ENCODE measurements at places on chromosomes 3 and 15.

- no peak for DNase-seq
Observed at GRCh38 chr3:114974387-114974786, 172.7 kb downstream of the ZBTB20 start.

DNA sequence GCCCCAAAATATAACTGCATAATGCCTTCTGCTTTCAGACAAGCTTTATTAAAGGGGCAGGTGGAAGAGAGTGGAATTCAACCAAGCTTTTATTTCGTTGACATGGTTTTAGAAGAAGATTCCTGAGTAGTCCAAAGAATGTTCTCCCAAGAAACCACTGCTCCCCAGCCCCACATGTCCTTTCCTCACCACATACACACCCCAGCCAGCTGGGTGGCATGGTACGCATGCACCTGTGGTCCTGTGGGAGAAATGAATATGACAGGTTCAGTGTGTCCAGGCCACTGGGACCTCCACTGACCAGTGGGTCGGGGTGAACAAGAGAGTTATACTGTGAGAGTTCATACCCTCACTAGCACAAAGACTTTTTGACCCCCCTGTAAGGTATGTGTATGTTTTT is 30.2 kb downstream of the ARID3B start:
- DNase-seq, result no peak

DNA sequence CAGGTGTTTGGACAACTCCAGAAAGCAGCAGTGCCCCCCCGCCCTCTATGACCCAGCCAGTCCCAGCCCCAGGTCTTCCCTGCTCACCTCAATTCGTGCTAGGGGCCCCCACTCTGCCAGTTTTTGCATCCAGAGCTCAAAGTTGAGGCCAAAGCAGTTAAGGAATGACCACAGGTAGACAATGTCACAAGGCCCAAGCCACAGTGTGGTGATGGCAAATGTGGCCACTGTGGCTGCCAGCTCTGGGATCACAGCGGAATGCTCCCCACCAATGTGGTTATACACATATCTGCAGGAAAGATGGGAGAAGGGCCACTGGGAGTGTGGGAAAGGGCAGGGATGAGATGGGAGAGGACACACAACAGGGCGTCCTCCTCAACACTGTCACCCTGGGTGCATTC is 8.2 kb downstream of the KLHL40 start:
- DNase-seq, result no peak

GRCh38 chr3:59981377-59981776 is 931.6 kb upstream of the CFAP20DC start:
- no peak for DNase-seq

- DNase-seq, result peak; percentile 61
Observed at GRCh38 chr3:45592830-45593707, 1.5 kb upstream of the LIMD1 start.

DNA sequence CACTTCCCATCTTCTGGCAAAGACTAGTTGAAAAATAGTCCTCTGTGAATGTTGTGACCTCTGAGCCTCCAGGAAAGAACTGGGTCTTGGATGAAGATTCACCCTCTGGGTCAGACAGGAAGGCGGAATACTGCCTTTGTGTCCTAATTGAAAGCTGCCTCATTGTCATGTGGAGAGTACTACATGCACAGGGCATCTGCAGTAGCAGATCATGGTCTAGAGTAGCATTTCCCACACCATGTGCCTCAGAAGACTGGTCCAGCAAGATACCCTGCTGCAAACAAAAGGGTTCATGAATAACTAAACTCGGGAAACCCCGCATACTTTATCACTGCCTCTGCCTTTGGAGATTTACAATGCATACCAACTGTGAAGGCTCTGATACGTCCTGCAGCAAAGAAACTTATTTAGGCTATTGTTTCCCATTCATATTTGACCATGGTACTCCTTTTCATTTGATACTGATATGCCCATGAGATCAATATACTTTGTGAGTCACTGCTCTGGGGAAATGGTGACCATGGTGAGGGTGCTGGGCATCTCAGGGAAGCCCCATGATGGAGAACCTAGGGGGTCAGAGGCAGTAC is 22.7 kb downstream of the IRAK2 start:
- no peak for DNase-seq

- no peak for DNase-seq
Observed at GRCh38 chr3:156689608-156690007, 15.2 kb downstream of the TIPARP start.

DNA sequence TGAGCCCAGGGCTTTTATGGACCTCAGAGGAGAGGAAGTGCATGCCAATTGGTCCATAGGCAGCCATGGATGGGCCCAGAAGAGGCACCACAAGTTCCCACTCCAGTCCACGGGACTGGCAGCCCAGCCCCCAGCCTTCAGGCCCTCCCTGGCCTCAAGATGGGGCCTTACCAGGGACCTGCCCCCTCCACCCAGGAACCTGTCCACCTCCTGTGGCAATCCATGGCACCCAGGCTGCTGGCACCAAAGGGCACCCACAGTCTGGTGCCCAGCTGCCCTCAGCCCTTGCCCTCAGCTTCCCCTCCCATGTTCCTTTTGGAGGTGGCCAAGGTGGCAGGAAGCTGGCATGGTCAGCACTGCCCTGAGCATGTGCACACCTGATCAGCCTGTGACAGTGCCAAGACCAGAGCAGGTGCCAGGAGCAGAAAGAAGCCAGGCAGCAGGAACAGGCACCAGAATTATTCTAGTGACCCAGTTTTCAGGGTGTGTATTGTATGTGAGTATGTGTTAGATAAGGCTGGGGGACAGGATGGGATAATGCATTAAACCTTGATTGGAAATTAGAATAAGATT is 415.0 kb downstream of the NTRK3 start:
- DNase-seq, result no peak

DNA sequence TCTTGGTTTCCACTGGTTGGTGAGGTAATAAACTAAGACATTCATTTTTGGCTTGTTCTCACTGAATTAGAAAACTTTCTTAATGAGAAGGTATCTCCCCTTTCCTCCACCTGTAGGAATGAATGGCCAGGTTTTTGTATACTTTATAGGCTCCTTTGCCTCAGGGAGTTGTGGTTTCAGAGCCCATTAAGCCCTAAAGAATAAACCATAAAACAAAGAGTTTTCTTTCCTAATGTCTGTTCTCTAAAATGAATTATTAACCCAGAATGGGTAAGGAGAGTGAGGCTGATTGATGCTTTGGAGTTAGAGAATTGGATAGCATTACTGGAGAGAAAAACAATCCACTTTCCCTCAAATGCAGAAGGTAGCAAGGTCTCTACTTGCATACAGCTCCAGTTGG is 67.6 kb downstream of the TIGIT start:
- DNase-seq, result no peak

Data from stimulated activated CD8-positive, alpha-beta memory T cell treated with anti-CD3 and anti-CD28 coated beads, Interleukin-7, amount 100 ng/mL, for 4 hours (primary cell).